ENCODE measurements at places on chromosomes 1 and 21.

DNA sequence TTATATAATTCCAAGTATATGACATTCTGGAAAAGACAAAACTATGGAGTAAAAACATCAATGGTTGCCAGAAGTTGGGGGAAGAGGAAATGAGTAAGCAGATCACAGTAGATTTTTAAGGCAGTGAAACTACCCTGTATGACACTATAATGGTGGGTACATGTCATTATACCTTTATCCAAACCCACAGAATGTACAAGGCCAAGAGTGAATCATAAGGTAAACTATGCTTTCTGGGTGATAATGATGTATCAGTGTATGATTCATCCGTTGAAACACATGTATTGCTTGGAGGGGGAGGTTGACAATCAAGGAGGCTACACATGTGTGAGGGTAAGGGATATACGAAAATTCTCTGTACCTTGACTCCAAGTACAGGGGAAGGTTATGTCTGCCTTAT is 862.7 kb downstream of the PLA2G4A start:
- no peak for DNase-seq

GRCh38 chr1:221212926-221213325 is 333.7 kb downstream of the HLX start:
- no peak for DNase-seq

DNA sequence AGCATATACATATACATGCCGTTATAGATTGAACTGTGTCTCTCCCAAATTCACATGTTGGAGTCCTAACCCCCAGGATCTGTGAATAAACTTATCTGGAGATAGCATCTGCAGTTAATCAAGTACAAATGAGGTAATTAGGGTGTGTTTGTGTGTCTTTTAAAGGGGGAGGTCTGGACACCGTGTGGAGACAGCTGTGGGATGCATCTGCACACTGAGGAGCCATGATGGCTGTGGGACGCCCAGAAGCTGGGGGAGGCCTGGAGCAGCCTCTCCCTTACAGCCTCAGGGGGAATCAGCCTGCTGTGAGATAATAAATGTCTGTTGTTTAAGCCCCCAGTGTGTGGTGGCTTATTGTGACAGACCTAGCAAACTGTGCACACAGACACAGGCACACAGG is 51.8 kb upstream of the COL18A1 start:
- no peak for DNase-seq

- DNase-seq, result no peak
Observed at GRCh38 chr1:39321979-39322378, 117.5 kb downstream of the MACF1 start.

GRCh38 chr1:89934461-89934860 is 60.4 kb upstream of the ZNF326 start:
- no peak for DNase-seq

DNA sequence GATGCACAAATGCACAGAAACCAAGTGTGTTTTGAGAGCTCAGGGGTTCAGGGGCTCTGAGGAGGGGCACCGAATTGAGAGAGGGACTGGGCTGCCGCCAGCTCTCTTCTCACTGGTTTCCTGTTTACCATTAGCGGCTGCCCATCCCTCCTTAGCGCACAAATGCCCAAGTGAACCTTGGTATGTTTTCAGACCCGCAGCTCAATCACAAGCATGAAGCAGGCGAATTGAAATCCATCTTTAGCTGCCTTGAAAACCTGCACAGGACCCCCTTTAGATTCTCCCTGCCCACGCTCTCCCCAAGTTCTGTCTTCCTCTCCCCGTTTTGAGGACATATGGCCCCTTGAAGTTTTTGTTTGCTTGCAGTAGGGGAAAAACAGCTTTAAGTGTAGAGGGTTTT is 61.1 kb upstream of the ACOT11 start:
- DNase-seq, result no peak

GRCh38 chr1:56825436-56825835 is 6.2 kb upstream of the FYB2 start:
- DNase-seq, result no peak

DNA sequence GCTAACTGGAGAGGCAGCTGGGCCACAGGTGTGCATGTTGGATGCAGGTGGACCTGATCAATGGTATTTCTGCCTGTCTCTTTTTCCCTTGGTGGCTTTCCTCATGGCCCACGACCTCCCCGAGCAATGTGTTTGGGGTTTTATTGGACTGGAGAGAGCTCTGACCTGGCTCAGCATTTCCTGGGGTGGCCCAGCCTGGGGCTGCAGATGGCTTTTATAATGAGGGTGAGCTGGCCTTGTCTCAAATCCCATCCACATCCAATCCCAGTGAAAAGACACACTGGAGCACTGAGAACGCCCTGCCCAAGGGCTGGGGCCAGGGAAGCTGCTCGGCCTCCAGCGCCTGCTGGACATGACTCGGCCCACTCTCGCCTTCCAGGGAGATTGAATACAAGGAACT is 44.1 kb downstream of the SIM2 start:
- no peak for DNase-seq

DNA sequence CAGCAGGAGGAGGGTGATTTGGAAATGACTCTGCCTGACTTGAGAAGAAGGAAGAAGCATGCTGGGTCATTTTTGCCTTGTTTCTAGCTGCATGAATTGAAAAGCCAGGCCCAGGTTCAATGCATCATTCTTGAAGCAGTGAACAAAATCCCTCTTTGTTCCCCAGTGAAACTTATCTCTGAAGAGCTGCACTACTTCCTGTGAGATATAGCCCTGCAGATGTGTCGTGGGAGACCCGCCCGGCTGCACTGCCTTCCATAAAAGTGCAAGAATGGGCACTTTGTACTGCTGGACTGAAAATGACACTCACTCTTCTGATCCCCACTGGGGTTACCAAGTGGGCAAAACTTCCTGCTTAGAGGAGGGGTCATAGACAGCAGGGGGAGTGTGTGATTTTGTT is 249.2 kb upstream of the NFIA start:
- no peak for DNase-seq

DNA sequence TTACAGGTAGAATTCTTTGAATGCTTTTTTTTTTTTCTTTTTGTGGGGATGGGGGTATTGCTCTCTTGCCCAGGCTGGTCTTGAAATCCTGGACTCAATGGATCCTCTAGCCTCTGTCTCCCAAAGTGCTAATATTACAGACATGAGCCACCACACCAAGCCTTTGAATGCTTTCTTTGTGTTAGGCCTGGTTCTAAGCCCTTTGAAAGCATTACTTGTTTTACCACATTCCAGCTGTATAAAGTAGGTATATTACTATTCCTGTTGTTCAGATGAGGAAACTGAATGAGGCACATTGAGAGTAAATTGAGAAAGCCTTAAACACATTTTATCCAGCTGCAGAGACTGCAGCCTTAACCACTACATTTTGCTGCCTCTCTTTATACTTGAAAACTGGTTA is 841.8 kb upstream of the ADGRL4 start:
- no peak for DNase-seq

DNA sequence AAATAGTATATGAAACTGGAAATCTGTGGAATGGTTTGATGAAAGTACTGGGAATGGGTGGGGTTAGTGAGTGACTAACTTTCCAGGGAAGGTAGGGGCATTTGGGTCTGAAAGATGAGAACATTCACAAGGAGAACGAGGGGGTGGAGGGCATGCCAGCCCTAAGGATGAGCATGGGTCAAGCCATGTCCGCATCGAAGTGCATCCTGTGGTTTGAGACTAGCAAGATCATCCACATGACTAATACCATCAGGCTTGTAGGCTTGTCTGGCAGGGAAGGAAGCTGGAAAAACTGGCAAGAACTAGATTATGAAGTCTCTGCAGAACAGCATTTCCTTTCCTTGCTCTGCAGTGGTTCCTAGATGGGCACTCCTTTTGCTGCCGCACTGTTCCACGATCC is 70.4 kb upstream of the UBE2U start:
- peak; percentile 48 for DNase-seq

- no peak for DNase-seq
Observed at GRCh38 chr1:78387201-78387600, 103.6 kb upstream of the PTGFR start.

GRCh38 chr1:2283991-2284895 is 56.1 kb downstream of the SKI start:
- no peak for DNase-seq

DNA sequence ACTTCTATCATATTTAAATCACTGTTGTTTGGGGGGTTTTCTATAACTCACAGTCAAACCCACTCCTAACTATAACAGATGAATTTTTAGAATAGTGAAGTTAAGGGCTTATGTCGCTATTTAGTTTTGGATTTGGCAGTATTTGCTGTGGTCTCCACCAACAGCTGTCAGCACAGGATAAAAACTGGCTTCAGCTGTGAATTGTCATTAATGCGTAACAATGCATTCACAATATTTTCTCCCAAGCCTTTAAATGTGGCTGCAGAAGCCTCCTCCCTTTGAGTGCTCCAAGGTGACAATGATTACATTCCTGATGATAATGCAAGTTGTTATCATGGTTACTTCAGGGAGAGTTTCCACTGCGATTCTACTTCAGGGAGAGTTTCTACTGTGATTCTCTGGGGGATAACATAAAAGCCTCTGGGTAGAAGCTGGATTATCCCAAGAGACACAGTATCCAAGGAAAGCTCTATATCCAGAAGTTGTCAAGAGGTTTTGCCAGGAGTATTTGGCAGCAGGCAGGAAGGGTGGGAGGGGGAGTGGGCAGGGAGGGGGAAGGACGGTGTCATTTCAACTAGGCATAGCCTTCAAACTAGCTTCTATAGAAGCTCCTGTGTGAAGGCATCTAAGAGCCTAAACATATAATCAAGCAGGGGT is 14.9 kb upstream of the SMIM12 start:
- DNase-seq, result no peak

GRCh38 chr1:2032737-2033136 is 13.6 kb downstream of the GABRD start:
- DNase-seq, result no peak

DNA sequence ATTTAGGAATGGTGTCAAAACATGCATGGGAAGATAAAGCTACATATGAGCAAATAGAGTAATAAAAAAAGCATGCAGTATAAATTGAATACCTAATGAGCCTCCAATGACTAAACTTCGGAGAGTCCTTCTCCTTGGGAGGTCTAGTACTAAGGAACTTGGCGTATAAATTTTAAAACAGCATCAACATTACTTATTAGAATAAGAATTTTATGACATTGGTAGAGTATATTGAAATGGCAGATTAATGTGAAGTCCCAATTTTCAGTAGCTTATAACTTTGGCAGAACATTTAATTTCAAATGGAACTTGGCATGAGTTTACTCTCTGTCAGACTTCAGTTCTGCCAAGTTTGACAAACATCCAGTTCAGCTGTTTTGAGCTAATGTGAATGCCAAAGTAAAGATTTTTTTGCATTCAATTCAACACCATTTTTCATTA is 104.7 kb upstream of the RGS18 start:
- DNase-seq, result no peak

- DNase-seq, result no peak
Observed at GRCh38 chr1:52323731-52324130, 42.3 kb downstream of the CC2D1B start.

DNA sequence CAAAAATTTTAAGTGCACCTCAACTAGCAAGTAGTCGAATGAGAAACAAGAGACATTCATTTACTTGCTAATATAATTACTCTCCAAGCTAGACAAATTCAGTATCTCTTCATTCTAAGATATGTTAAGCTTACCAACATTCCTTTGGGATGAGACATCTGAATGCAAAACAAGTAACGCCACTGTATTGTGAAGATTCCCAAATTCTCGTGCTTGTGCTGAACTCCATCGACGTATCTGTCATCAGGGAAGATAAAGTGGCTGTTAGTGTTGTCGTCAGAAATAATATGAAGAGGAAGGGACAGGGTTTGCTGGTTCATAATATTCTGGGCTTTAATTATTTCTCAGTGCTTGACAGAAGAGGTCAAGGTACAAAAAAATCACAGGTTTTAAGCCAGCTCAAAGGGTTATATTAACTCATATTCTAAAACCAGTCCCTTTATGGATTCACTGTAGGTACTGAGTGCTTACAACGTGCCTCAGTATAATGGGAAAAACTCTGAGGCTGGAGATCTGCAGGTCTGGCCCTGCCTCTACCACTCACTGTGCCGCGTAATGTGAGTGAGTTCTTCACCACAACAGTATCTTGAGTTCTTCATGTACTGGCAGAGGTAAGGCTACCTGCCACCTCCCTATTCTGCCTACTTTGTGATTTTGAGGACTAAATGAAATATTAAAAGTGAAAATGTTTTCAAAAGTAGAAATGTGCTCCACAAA is 42.0 kb downstream of the PCSK9 start:
- no peak for DNase-seq

- DNase-seq, result no peak
Observed at GRCh38 chr1:39470040-39470439, 21.4 kb upstream of the BMP8A start.

DNA sequence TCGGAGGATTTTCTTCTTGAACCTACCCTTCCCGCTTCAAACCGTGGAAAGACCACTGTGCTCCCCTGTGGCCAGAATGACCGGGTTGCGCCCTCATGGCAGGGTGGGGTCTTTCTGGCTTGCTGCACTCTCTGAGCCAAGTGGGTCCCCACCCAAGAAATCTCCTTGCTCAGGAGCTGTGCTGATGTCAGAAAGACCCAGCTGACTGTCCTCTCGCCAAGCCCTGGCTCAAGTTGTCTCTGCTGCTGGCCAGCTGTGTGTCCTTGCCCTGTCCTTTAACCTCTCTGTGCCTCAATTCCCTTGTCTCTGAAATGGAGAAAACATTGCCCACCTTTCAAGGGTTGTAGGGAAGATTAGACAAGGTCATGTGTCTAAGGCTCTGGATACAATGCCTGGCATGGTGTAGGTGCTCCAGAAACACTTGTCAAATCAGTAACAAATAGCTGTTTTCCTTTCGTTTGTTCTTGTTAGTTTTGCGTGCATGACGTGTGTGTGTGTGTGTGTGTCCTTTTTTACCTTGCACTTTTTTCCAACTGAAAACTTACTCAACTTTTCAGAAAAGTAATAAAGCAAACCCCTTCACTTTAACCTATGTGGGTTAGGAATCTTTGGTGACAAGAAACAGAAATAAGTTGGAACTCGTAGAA is 41.1 kb upstream of the RPL11 start:
- DNase-seq, result no peak

DNA sequence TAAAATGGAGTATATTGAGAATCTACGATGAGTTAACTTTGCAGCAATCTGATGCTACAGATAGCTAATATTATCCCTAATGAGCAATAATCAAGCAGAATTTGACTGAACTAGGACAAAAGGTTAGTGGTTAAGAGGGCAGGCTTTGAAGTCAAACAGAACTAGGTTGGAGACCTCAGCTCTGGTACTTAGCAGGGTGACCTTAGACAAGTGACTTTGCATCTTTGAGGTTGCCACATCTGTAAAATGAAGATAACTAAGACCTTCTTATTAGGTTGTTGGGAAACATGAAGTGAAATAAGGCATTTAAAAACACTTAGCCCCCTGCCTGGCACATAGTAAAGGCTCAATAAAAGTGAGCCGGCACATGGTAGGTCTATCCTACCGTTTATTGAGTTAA is 4.3 kb upstream of the FUCA1 start:
- DNase-seq, result no peak
